ENCODE measurements at places on chromosomes 6 and 20.

GRCh38 chr20:32594204-32594603, 9.1 kb upstream of the NOL4L start:
- H3K27ac ChIP-seq = no peak overlapping the region
- no peak overlapping the region for H3K4me3 ChIP-seq
- H3K4me1 ChIP-seq = no peaks in the 10 kb centered on the region
- no peak for DNase-seq

DNA sequence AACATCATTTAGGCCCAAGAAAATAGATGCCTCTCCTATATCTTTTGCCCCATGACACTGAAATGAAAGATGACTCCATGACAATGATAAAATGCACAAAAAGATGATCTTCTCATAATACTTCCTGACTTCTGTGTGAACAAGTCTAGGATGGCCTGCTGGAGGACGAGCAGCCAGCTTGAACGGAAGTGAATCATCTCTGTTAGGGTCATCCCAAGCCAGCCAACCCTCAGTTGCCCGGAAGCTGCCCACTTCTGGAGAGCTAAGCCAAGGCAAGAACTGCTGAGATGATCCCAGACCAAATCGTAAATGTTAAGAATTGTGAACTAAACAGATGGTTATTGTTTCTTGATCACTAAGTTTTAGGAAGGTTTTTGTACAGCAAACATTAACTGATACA, 249.7 kb upstream of the HS3ST5 start:
- H3K27me3 ChIP-seq = no peaks in the 10 kb centered on the region
- H3K4me1 ChIP-seq = no peaks in the 10 kb centered on the region
- no peak overlapping the region for H3K4me3 ChIP-seq
- H3K36me3 ChIP-seq = no peaks in the 10 kb centered on the region
- DNase-seq = no peak

GRCh38 chr20:34575271-34575670, 16.8 kb downstream of the MAP1LC3A start:
- peaks cover 11% of the 10 kb centered on the region for H3K36me3 ChIP-seq
- no peak for DNase-seq
- H3K27ac ChIP-seq = no peak overlapping the region

DNA sequence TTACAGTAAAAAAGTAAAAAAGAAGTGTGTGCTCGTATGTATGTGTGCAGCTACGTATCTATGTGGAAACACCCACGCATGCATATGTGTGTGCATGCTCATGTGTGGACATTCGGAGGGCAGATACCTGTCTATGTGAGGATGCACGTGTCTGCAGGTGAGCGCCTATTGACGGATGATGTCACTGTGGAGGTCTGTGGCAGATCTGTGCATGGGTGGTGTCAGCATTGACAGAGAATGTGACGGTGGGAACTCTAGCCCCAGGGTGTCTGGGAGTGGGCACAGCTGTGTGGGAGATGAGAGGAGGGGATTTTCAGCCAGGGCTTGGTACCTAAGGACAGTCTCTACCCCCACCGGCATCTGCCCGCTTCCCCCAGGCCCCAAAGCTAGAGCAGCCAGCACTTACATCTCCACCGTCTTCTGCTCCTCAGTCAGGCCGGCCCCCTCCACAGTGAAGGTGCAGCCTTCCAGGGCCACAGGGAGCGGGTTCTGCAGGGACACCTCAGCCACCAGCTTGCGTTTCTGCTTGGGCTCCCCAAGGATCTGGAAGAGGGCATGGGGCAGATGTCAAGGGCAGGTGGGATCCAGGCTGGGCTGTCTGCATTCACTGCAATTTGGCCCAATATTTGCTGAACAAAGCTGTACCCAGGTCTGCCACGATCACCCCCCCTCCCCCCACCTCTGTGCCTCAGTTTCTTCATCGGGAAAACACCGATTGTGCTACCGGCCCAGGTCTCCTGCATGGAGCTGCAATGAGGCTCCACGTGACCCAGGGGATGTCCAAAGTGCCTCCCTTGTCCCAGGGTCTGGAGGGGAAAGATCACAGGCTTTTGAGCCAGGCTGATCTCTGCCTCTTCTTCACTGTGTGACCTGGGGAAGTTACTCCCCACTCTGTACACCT, 34.1 kb downstream of the TGM2 start:
- no peaks in the 10 kb centered on the region for H3K27me3 ChIP-seq
- H3K4me3 ChIP-seq = no peak overlapping the region

GRCh38 chr20:62282103-62282502, 20.7 kb upstream of the ADRM1 start:
- H3K4me1 ChIP-seq = peaks cover 11% of the 10 kb centered on the region
- H3K36me3 ChIP-seq = peaks cover 26% of the 10 kb centered on the region
- no peak overlapping the region for H3K4me3 ChIP-seq

DNA sequence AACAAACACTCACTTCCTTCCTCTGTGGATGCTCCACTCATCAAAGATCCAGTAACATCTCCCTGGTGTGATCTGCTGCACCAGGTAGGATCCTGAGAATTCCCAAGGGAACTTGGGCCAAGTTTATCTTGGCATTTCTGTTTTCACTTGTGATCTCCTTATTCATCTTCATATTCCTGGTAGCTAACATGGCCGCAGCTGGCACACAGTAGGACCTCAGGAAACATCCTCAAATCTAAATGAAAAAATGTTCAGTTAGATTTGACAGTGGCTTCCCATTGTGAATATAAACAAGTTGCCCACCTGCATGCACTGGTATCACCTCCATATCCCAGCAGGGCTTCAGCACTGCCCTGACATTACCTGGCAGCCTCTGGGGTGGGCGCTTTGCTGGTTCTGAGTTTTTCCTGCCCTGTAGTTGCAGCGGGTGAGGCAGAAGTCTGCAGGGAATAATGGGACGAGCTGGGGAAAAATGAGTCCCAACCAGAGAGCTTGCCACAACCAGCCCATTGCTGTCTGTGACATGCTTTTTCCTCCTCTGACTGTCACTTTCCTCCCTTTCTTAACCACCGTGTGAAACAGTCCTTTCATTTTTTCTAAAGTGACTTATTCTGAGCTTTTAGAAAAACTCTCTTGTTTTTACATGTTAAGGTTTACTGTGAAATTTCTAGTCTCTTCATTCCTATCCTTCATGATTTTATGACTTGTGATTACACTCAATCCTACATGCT, 9.4 kb upstream of the DSTN start:
- no peak for DNase-seq
- peaks cover 13% of the 10 kb centered on the region for H3K4me1 ChIP-seq
- peak overlapping the region; percentile 79 for H3K27ac ChIP-seq
- no peak overlapping the region for H3K4me3 ChIP-seq
- H3K27me3 ChIP-seq = no peaks in the 10 kb centered on the region

GRCh38 chr20:38353316-38353715, 7.0 kb downstream of the LBP start:
- peak; percentile 87 for DNase-seq
- H3K36me3 ChIP-seq = no peaks in the 10 kb centered on the region
- no peak overlapping the region for H3K4me3 ChIP-seq
- no peaks in the 10 kb centered on the region for H3K27me3 ChIP-seq
- no peak overlapping the region for H3K27ac ChIP-seq
- H3K4me1 ChIP-seq = peaks cover 6% of the 10 kb centered on the region

DNA sequence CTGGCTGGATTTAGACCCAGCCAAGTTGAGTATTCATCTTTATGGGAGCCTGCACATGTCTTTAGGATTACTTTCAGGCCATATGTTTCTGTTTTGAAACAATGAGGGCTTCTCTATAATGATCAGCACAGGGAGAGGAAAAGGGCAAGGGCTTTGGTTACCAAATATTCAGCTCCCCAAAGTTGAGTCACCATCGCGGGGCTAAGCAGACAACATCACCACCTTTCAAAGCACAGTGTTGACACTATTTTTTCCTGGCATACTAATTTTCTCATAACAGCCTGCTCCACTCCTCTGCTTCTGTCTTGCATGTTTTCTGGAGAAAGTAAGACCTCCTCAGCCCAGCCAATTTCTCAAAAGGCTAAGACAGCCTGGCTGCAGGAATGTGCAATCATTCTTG, 4.9 kb downstream of the SCML4 start:
- H3K4me1 ChIP-seq = peaks cover 21% of the 10 kb centered on the region
- H3K36me3 ChIP-seq = no peaks in the 10 kb centered on the region
- no peak overlapping the region for H3K27ac ChIP-seq
- no peaks in the 10 kb centered on the region for H3K27me3 ChIP-seq

DNA sequence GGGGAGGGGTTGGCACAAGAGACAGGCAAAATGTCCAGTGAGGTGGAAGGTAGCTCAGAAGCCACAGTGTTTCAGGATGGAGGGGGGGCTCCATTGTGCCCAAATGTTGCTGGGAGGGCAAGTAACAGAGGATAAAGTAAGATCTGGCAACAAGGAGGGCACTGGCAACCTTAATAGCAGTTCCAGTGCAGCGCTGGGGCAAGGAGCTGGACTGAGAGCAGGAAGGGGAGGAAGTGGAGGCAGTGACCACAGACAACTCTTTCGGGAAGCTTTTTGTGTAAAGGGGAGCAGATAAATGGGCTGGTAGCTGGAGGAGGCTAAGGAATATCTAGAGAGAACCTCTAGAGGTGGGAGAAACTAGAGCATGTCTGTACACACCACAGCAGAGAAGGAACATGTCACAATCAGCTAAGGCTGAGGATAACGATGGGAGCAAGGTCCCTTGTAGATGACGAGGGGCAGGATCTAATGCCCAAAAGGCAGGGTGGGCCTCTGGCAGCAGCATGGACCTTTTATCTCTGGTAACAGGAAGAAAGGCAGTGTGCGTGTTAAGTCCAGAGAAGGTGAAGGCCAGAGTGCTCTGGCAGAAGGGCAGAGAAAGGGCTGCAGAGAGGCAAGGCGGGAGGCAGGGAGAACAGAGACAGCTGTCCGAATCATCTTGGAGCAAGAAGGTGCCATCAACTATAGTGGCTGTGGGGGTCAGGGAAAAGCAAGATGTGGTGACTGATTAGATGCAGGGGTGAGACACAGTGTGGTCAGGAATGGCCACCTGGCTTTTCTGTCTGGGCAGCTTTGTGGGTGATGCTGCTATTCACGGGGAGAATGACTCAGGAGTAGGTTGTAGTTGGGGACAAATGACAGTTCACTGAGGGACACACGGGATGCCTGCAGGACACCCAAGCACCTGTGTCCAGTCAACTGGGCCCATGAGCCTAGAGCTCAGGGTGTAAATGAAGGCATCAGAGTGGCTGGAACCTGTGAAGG, 17.4 kb downstream of the TMEM242 start:
- peak overlapping the region; percentile 36 for H3K27ac ChIP-seq
- peaks cover 5% of the 10 kb centered on the region for H3K36me3 ChIP-seq
- no peak overlapping the region for H3K4me3 ChIP-seq
- peaks cover 16% of the 10 kb centered on the region for H3K4me1 ChIP-seq
- no peaks in the 10 kb centered on the region for H3K27me3 ChIP-seq
- DNase-seq = no peak

- H3K27ac ChIP-seq = no peak within 1 kb of the TSS
- no peak for DNase-seq
- H3K27me3 ChIP-seq = peaks cover 6% of the 10 kb centered on the region
- no peaks in the 10 kb centered on the region for H3K4me1 ChIP-seq
- no peak within 1 kb of the TSS for H3K4me3 ChIP-seq
Observed at GRCh38 chr20:61251529-61252393, at the start of gene CDH4. Gene CDH4, plus strand, starts transcription at chr20:61252261.

DNA sequence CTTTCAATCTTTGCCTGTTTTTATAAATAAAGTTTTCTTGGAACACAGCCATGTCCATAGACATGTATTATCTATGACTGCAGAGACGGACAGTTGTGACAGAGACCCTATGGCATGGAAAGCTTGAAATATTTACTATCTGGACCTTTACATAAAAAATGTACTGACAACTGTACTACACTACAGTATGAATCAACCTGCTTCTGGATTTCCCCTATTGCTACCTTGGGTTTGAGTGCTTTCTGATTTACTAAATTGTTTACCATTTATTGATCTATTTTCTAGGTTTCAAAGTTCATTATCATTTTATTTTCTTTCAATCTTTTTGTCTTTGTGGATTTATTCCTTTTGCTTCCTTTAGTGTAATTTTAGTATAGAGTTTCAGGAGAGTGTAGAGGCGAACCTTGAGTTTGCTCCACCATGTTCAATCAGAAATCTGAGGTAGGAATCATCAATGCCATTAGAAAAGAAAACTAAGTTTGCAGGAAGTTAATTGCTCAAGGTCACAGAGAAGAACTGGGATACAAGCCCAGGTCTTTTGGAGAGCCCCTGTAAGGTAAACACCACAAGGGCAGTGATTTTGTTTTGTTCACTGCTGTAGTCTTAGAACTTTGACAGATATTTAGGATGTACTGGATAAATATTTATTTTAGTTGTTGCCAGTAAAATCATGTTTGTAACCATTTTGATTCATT, 352.8 kb upstream of the SYNCRIP start:
- H3K27ac ChIP-seq = no peak overlapping the region
- no peaks in the 10 kb centered on the region for H3K36me3 ChIP-seq
- H3K4me1 ChIP-seq = no peaks in the 10 kb centered on the region
- no peak for DNase-seq
- H3K27me3 ChIP-seq = no peaks in the 10 kb centered on the region

- no peak overlapping the region for H3K4me3 ChIP-seq
- H3K36me3 ChIP-seq = no peaks in the 10 kb centered on the region
- DNase-seq = no peak
- H3K27me3 ChIP-seq = no peaks in the 10 kb centered on the region
Observed at GRCh38 chr6:41679696-41680095, 41.4 kb downstream of the MDFI start.

DNA sequence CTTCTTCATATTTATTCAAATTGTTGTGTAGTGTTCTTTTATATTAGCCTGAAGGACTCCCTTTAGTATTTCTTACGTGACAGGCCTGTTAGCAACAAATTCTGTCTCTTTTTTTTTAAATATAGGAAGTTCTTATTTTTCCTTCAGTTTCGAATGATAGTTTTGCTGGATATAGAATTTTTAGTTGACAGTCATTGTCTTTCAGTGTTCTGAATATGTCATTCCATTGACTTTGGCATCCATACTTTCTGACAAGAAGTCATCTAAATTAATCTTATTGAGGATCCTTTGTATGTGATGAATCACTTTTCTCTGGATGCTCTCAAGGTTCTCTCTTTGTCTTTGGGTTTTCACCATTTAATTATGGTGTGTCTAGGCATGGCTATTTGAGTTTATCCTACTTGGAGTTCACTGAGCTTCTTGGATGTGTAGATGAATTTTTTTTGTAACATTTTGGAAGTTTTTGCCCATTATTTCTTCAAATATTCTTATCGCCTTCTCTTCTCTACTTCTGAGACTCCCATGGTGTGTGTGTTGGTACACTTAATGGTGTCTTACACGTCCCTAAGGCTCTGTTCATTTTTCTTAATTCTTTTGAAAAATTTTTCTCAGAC, 82.5 kb upstream of the GTSF1L start:
- H3K4me1 ChIP-seq = no peaks in the 10 kb centered on the region
- no peak overlapping the region for H3K4me3 ChIP-seq
- no peak overlapping the region for H3K27ac ChIP-seq

GRCh38 chr6:122869437-122870024, 80.5 kb downstream of the SMPDL3A start:
- H3K27me3 ChIP-seq = no peaks in the 10 kb centered on the region
- no peak overlapping the region for H3K27ac ChIP-seq
- no peaks in the 10 kb centered on the region for H3K36me3 ChIP-seq
- no peaks in the 10 kb centered on the region for H3K4me1 ChIP-seq
- no peak overlapping the region for H3K4me3 ChIP-seq

DNA sequence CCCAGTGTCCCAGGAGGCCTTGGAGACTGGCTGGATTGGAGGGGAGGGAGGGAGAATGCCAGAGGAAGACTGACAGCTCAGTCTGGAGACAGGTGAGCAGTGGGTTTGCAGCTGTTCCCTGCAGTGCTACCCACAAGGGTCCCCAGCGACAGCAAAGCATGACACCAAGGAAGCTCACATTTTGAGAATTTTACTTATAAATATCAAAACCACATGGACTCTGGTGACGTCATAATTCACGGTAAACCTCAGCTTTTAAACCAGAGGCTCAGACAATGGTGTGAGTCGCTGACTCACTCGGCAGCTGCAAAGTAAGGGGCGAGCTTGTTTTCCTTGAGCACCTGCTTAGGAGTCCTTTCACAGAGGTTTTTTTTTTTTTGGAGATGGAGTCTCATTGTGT, 65.2 kb downstream of the THBS2 start:
- no peak for DNase-seq
- no peak overlapping the region for H3K27ac ChIP-seq
- no peaks in the 10 kb centered on the region for H3K27me3 ChIP-seq
- H3K4me1 ChIP-seq = peaks cover 7% of the 10 kb centered on the region

Data from lung (tissue), 17 donors.